ENCODE measurements at places on chromosomes 16 and 17.

DNA sequence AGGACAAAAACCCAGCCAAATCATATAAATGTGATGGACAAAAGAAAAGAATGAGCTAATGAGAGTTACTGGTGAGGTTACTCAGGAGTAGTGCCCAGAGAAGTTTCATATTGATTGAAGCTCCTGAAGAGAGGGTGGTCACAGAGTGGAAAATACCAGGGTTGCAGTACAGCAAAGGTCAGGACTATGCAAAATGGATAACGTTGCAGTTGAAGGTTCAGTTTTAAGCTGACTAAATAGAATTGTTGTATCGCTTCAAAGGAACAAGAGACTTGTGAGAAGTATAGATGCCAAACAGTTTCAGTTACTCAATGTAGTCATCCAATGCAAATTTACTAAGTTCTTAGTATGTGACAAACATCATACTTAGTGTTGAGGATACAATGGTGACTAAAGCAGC is 47.1 kb downstream of the ABCA8 start:
- no peaks in the 10 kb centered on the region for H3K27me3 ChIP-seq
- DNase-seq: no peak
- peaks cover 34% of the 10 kb centered on the region for H3K4me1 ChIP-seq
- no peak overlapping the region for H3K4me3 ChIP-seq
- no peaks in the 10 kb centered on the region for H3K36me3 ChIP-seq
- H3K27ac ChIP-seq: peak overlapping the region; percentile 65

DNA sequence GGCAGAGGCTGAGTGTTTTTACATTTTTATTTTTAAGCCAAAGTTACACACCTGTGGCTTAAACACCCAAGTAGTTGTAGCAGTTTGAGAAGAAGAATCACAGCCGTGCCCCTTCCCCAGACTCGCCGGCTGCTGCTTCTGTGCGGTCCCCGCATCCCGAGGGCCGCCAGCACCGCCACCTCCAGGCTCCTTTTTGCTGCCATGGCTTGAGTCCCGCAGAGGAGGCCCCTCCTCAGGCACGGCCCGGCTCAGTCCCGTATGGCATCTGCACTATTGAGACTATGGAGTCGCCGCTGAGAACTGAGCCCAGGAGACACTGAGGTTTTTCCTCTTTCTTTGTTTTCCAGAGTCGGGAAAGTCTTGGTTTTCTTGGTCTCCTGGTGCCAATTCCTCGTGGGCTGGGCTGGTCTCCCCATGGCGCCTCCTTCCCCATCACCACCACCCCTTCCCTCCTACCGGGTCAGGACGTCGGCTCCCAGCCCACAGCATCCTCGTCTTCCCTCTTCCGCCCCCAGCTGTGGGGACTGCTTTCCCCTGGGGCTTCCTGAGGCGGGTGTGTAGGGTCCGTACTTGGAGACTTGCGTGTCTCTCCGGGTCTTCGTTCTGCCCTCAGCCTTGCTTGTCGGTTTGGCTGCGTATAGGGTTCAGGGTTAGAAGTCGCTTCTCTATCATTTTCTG is 32.6 kb upstream of the CDH15 start:
- no peaks in the 10 kb centered on the region for H3K36me3 ChIP-seq
- H3K4me1 ChIP-seq: no peaks in the 10 kb centered on the region
- no peak overlapping the region for H3K4me3 ChIP-seq

- no peak overlapping the region for H3K27ac ChIP-seq
- H3K4me3 ChIP-seq: no peak overlapping the region
- H3K4me1 ChIP-seq: no peaks in the 10 kb centered on the region
- no peaks in the 10 kb centered on the region for H3K27me3 ChIP-seq
These were observed 8.4 kb downstream of the PIMREG start for GRCh38 chr17:6452471-6453266.

- peaks cover 5% of the 10 kb centered on the region for H3K4me1 ChIP-seq
- no peak overlapping the region for H3K4me3 ChIP-seq
- H3K27ac ChIP-seq: no peak overlapping the region
These were observed 1.0 kb upstream of the ABCC12 start for GRCh38 chr16:48156790-48157209.

GRCh38 chr16:31487071-31487719 is 4.3 kb downstream of the SLC5A2 start:
- peaks cover 20% of the 10 kb centered on the region for H3K4me1 ChIP-seq
- H3K27me3 ChIP-seq: peaks cover 33% of the 10 kb centered on the region
- peak overlapping the region; percentile 54 for H3K4me3 ChIP-seq
- H3K36me3 ChIP-seq: peaks cover 6% of the 10 kb centered on the region

DNA sequence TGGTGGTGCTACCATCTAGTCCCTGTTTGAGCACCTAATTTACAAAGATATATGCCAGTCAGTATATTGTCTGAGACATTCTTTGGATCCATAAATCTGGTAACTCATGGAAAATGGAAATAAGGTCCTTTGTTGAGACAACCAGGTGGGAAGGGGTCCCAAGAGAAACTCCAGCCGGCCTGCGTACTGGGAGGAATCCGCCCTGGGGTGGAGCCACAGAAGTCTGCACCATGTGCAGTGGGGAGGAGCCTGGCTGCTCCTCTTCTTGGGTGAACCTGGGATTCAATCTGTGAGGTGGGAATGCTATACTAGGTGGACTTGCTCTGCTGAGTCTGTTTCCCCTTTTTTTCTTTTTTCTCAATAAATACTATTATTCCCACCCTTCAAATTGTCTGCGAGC is 339.2 kb upstream of the TNRC6C start:
- no peak overlapping the region for H3K4me3 ChIP-seq
- no peak overlapping the region for H3K27ac ChIP-seq
- H3K36me3 ChIP-seq: no peaks in the 10 kb centered on the region
- peaks cover 28% of the 10 kb centered on the region for H3K4me1 ChIP-seq
- no peaks in the 10 kb centered on the region for H3K27me3 ChIP-seq

GRCh38 chr17:74380959-74381808 is 13.9 kb downstream of the GPR142 start:
- H3K4me1 ChIP-seq: peaks cover 12% of the 10 kb centered on the region
- H3K4me3 ChIP-seq: no peak overlapping the region
- H3K27me3 ChIP-seq: no peaks in the 10 kb centered on the region
- no peak for DNase-seq
- H3K27ac ChIP-seq: no peak overlapping the region
- H3K36me3 ChIP-seq: no peaks in the 10 kb centered on the region

- DNase-seq: peak; percentile 90
- H3K27ac ChIP-seq: peak overlapping the region; percentile 71
- peaks cover 4% of the 10 kb centered on the region for H3K36me3 ChIP-seq
- peak overlapping the region; percentile 24 for H3K4me3 ChIP-seq
- no peaks in the 10 kb centered on the region for H3K27me3 ChIP-seq
- H3K4me1 ChIP-seq: peaks cover 13% of the 10 kb centered on the region
These were observed 260.2 kb downstream of the ZFHX3 start for GRCh38 chr16:72787514-72788268.

GRCh38 chr17:40485851-40486521 is 15.4 kb downstream of the TNS4 start:
- no peaks in the 10 kb centered on the region for H3K27me3 ChIP-seq
- no peaks in the 10 kb centered on the region for H3K36me3 ChIP-seq
- no peak overlapping the region for H3K4me3 ChIP-seq
- H3K4me1 ChIP-seq: peaks cover 56% of the 10 kb centered on the region

GRCh38 chr17:55664287-55664686 is 58.4 kb downstream of the TMEM100 start:
- no peak overlapping the region for H3K27ac ChIP-seq
- H3K27me3 ChIP-seq: no peaks in the 10 kb centered on the region

DNA sequence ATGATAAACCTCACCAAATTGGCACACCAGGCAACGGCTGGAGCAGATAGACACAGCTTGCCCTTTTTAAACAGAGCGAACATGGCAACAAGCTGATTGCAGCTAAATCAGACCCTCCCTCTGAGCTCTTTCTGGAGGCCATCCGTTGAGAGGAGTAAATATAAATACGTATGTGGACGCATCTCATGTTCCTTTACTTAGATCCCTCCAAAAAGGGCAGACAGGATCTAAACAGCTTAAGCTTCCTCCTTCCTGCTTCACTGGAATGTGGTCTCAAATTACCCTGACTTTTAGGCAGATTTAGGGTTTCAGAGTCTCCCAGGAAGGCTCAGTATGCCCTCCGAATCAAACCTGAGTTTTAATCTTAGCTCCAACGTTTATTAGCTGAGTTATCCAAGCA is 204.7 kb upstream of the GOT2 start:
- no peaks in the 10 kb centered on the region for H3K27me3 ChIP-seq
- H3K4me1 ChIP-seq: no peaks in the 10 kb centered on the region
- no peak for DNase-seq
- no peaks in the 10 kb centered on the region for H3K36me3 ChIP-seq

- H3K27ac ChIP-seq: no peak overlapping the region
- DNase-seq: no peak
- no peaks in the 10 kb centered on the region for H3K4me1 ChIP-seq
- no peaks in the 10 kb centered on the region for H3K27me3 ChIP-seq
These were observed 837.3 kb upstream of the SOX9 start for GRCh38 chr17:71283486-71283885.

DNA sequence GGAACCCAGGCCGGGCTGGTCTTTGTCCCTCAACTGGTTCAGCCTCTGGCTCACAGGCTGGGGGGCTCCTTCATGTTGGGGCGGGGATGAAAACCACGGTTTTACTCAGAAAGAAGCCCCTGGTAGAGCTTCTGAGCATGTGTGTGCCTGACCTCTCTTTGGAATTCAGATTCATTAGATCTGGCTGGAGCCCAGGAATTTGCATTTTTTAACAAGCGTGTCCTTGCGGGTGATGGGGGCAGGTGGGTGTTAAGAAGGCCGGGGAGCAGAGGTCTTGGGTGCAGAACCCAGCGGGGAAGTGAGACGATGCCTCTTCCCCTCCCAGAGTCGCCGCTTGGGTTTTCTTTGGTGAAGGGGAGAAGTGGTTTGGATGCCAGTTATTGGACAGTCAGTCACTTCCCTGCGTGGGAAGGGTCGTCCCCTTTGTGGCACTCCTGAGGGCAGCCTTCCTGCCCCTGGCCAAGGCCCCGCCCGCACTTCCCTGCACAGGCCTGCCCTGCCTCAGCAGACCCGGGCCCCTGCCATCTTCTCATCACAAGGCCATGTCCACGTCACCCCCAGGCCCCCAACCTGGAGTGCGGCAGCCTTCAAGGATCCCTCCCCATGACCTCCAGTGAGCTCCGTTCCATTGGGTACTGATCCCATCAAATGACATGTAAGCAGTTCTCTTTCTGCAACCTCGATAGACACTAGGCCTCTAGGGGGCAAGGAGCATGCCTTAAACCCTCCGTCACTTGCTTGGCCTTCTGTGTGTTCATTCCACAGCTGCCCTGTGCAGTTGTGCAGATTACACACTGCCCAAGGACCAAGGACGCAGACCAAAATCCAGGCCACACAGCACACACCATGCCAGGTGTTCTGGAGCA is 177.7 kb upstream of the CIBAR2 start:
- H3K4me3 ChIP-seq: no peak overlapping the region
- no peaks in the 10 kb centered on the region for H3K4me1 ChIP-seq
- peak overlapping the region; percentile 55 for H3K27ac ChIP-seq
- DNase-seq: no peak
- H3K36me3 ChIP-seq: no peaks in the 10 kb centered on the region

DNA sequence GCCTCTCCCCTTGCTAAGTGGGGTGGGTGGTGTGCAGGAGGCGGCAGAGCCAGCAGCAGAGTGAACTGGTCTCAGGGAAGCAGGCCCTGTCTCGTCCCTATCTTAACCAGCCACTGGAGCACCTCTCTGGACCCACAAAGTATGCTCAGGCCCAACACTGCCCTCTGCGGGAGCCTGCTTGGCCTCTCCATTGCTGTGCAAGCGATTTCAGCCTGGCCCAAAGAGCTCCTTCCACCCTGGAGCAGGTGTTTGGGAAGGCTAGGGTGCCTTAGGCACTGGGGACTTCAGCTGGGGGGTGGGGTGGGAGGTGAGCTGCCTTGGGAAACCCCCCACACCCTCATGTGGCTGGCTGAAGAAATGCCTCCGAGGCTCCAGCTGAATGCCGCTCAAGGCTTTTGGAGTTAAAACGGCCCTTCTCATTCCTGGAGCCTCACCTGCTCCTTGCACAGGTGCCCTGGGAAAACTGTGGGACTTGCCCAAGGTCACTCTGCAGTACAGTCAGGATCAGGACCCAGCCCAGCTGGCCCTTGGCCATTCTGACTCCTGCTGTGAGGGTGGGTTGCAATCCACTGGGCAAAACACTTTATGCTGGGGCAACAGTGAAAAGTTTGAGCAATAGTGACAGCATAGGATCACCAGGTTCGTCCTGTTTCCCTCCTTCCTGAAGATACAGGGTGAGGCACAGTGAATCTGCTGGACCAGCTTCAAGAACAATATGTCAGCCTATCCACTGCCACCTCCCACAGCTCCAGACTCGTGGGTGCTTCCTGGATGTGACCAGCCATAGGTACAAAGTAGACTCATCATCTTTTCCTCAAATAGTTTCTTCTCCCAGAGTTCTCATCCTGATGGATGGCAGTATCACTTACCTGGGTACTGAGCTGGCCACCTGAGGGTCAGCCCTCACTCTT is 5.9 kb upstream of the UBE2O start:
- no peaks in the 10 kb centered on the region for H3K4me1 ChIP-seq
- no peak overlapping the region for H3K27ac ChIP-seq
- no peak overlapping the region for H3K4me3 ChIP-seq
- no peaks in the 10 kb centered on the region for H3K36me3 ChIP-seq
- H3K27me3 ChIP-seq: no peaks in the 10 kb centered on the region

DNA sequence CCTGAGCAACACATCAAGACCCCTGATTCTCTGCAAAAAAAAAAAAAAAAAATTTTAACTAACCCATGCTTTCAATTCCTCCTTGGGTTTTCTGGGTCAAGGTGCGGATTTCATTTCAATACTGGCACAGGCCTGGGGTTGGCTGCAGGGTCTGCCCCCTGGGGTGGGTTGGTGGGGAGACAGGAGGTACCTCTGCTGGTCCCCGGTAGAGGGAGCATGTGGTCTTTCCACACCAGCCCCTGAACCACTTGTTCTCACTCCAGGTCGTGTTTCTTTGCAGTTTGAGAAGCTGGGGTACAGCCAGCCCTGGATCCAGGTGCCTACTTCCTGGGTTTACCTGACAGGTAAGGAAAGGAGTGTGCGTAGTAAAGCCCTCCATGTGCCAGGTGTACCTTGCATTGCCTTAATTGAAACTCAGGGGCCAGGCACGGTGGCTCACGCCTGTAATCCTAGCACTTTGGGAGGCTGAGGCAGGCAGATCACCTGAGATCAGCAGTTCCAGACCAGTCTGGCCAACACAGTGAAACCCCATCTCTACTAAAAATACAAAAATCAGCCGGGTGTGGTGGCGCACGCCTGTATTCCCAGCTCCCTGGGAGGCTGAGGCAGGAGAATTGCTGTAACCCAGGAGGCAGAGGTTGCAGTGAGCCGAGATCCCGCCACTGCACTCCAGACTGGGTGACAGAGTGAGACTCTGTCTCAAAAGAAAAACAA is 21.8 kb downstream of the SDR42E2 start:
- H3K27me3 ChIP-seq: no peaks in the 10 kb centered on the region
- no peak for DNase-seq
- H3K36me3 ChIP-seq: no peaks in the 10 kb centered on the region
- no peak overlapping the region for H3K27ac ChIP-seq
- H3K4me3 ChIP-seq: no peak overlapping the region

GRCh38 chr17:50205111-50205962 is 3.9 kb upstream of the COL1A1 start:
- H3K27ac ChIP-seq: peak overlapping the region; percentile 99
- H3K27me3 ChIP-seq: no peaks in the 10 kb centered on the region
- no peaks in the 10 kb centered on the region for H3K4me1 ChIP-seq
- peak; percentile 67 for DNase-seq

DNA sequence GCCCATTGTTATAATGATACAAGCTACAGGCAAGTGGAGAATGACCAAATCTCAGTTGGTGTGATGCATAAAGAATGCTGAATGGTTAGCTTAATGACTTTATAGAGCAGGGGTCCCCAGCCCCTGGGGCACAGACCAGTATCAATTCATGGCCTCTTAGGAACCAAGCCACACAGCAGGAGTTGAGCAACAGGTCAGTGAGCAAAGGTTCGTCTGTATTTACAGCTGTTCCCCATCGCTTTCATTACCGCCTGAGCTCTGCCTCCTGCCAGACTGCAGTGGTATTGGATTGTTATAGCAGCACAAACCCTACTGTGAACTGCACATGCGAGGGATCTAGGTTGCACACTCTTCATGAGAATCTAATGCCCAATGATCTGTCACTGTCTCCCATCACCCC is 114.0 kb upstream of the ZFHX3 start:
- H3K36me3 ChIP-seq: no peaks in the 10 kb centered on the region
- no peaks in the 10 kb centered on the region for H3K27me3 ChIP-seq
- no peak overlapping the region for H3K4me3 ChIP-seq
- peaks cover 4% of the 10 kb centered on the region for H3K4me1 ChIP-seq
